ENCODE measurements at places on chromosomes 12 and 14.

GRCh38 chr14:50249136-50249775 lies 17.9 kb upstream of the SOS2 start:
- DNase-seq, result no peak

DNA sequence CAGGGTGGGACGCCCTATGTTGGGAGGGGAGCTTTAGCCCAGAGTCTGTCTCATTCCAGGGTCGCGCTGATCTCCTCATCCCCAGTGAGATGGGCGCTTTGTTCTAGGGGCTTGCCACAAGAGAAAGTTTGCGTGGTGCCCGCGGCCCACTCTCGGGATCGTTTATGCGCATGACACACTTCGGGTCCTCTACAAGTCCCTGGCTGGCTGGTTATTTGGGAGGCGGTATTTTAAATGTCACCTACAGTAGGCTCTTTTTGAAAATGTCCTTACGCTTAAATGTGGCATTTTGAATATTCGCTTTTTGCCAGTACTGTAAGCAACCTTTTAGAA lies 541 bp downstream of the GOLT1B start:
- peak; percentile 40 for DNase-seq

DNA sequence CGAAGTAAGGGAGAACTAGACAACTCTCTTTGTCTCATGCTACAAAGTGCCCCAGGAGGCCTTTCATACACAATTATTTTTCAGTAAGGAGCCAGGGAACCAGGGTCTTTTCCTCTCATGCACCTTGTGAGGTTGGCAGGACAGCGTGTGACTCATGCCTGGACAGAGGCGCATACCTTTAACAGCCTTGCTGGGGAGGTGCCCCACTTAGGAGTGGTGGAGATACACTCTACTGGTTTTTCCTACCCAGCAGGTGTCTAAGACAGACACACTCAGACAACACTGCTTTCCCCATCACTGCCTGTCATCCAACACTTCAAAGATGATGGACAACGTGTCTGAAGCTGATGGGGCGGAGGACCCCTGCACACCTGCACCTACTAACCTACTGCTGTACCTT lies 49.1 kb downstream of the B4GALNT3 start:
- no peak for DNase-seq

DNA sequence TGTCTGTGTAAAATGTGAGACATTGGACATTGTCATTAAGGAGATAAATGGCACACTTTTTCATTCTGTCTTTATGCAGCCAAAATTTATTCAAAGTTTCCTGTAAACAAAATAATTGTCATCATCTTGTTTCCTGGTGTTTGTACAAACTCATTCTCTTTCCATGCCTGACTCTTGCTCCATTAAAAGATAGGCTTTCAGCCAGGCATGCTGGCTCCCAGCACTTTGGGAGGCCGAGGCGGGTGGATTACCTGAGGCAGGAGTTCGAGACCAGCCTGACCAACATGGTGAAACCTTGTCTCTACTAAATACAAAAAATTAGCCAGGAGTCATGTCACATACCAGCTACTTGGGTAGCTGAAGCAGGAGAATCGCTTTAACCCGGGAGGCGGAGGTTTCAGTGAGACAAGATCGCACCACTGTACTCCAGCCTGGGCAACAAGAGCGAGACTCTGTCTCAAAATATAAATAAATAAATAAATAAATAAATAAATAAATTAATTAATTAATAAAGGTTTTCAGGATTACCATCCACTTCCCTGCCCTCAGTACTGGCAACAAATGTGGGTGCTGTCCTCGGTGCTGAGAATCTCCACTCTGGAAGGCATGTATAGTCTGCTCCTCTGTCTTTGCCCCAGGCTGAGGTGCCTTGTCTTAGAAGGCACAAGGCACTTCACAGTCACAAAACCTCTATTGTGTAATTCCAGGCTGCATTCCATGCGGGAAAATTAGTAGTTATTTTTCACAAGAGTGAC lies 83.2 kb downstream of the PAH start:
- peak; percentile 32 for DNase-seq

DNA sequence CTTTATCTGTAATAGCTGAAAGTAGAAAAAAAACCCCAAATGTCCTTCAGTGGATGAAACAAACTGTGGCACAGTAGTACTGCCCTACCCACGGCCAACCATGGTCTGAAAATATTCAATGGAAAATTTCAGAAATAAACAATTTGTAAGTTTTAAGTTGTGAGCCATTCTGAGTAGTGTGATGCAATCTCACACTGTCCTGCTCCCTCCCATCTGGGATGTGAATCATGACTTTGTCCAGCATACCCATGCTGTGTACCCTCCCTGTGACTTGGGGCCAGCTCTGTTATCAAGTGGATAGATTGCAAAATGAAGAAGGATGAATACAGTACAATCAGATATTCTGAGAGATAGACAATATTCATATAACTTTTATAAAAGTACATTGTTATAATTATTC lies 106.2 kb downstream of the SMOC1 start:
- no peak for DNase-seq

DNA sequence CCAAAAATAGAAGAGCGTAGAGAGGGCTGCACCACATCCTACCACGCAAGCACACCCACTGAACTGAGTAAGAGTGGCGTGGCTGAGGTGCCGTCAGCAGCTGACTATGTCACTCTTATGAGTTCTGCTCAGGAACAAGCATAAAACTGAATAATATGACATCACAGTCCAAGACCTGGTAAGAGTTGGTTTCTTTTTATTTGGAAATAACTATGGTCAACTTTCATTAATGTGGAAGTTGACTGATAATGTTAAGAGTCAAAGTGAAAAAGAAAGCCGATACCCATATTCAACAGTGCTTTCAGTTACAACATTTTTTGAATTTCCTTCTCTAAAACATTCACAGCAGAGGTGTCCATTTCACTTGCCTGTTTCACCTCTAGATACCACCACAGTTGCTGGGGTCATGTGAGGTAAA lies 44.6 kb downstream of the GNS start:
- no peak for DNase-seq

DNA sequence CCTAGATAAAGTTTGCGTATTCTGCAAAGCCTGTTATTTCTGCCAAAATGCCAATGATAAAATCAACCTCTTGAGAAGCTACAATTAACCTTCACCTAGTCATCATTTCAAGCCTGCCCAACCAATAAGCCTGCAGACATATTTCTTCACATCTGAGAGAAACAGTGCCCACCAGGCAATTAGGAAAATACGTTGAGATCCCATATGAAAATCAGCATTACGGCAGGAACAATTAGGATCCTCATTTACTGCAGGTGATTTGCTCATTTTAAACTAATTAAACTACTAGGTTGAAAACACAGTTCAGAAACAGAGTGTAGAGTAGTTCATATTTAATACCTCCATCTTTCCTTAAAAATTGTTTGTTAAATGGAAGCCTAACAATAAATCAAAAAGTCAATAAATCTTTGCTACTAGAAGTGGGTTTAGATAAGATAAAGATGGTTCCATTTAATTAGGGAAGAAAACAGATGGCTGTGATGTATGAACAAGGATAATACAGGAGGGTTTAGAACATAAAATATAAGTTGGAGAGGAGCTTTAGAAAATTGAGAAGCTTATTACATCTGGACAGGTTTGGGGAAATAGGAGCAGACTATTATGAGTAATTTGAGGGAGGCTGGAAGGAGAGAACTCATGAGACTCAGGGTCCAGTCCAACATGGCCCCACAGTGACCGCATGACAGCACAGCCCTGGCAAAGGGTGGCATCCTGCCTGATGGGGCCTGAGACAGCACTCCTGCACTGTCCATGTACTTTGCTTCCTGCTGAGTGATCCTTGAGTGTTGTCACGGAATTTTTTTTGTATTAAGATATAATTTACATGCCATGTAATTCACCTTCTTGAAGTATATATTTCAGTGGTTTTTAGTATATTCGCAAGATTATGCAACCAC lies 26.9 kb upstream of the PYGL start:
- DNase-seq, result no peak

DNA sequence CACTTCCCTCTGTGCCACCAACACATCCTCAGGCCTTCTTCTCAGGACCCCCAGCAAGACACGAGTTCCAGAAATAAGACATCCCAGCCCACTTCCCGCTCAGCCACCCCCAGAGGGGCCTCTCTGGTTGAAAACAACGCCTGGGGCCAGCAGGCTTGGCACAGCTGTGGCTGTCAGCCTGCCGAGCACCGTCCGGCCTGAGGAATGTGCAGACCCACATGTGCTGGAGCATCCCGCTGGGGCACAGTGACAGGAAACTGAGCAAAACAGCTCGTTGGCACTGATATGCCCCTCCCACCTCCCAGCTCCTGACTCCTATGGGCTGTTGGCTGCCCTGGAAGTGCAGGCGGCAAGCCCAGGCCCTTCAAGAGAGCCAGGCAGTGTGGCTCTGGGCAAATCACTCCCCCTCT lies 1.4 kb downstream of the SYNE3 start:
- peak; percentile 67 for DNase-seq

DNA sequence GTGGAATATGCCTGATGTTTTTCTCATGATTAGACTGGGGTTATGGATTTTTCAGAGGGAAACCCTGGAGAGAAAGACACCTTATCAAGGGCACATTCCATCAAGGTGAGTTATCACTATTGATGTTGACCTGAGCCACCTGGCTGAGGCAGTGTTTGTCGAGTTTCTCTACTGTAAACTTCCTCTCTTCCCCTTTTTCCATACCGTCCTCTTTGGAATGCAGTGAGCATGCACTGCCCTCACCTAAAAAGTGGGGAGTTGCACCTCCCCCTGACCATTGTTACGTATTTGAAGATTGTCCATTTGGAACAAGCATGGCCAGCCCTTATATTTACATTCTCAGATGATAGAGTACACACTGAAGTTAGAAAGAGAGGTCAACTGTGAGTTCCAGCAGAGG lies 53.9 kb upstream of the PWP1 start:
- no peak for DNase-seq

Measured in testis (tissue), 5 donors.